Activated CD4-positive, alpha-beta T cell treated with anti-CD3 and anti-CD28 coated beads for 1 hour (primary cell): ENCODE measurements at places on chromosomes 12 and 14.

DNA sequence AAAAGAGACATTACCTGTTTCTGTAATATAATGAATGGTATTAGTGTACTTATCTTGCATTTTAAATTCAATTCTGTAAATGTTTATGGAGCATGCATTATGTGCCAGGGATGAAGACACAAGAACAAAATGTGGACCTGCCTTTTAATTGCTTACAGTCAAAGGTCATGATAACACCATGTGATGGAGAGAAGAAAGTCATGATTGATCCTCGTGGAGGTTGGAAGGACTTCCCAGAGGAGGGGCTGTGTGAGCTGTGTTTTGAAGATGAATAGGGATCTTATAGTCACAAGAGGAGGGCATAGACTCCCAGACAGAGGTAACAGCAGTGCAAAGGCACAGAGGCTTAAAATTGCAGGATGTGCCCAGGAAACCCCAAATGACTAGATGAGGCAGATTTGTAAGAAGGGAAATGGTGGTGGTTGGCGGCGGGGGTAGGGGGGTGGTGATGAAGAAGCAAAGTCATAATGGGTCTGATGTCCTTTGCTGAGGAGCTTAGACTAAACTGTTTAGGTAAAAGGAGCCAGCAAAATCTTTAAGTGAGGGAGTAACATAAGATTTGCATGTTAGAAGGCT lies 151.5 kb downstream of the PRKCH start:
- DNase-seq: no peak

DNA sequence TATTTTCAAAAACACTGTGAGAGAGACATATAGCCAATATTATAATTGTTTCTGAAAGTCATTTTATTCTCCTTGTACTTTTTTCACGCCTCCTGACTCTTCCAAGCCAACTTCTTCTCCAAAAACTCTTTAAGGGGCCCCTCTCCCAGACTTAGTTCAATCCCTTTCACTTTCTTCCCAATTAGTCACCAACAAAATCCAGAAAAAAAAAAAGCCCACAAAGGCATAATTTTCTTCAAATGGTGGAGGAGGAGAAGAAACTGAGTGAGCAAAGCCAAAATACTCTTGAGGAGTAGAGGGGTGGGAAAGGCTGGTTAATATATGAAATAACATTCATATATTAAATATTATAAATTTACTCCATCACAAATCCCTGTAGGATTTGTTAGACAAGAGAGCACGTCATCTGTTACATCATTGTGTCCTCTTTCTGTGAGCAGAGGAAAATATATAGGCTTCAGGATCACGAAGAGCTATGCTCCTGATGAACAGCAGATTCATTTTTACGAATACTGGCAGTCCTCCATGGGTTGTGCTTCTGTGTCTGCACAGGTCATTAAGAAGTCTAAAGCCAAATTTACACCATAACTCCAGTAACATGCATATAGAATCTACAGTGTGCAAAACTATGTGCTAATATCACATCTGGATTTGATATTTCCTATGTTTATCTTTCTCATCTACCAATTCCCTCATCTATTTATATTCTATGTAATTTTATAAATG lies 25.9 kb upstream of the NID2 start:
- no peak for DNase-seq

GRCh38 chr14:61973981-61974380 lies 211.8 kb downstream of the SNAPC1 start:
- DNase-seq: no peak

DNA sequence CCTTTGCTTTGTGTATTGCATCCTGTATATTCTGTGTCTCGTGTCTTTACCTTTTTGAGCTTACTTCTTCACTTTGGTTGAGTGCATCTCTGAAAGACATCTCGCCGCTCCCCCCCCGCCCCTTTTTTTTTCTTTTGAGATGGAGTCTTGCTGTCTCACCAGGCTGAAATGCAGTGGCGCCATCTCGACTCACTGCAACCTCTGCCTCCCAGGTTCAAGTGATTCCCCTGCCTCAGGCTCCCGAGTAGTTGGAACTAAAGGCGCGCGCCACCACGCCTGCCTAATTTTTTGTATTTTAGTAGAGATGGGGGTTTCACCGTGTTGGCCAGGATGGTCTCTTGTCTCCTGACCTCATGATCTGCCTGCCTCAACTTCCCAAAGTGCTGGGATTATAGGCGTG lies 49.9 kb downstream of the DIP2B start:
- no peak for DNase-seq

DNA sequence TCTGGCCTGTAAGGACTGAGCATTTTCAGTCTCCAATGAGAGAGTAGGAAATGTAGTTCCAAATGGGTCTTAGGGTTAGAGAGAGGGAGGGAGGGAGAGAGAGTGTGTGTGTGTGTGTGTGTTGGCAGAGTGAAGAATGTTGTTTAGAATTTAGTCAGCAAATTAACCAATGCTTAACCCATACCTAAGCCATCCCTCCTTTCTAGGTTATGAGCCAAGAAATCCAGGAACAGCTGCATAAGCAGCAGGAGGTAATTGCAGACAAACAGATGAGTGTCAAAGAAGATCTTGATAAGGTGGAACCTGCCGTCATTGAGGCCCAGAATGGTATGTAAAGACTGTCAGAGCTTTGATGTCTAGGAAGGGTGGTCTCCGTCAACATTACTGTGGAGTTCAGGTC lies 56.9 kb downstream of the HSP90AA1 start:
- DNase-seq: no peak
